D341Med (cell line): ENCODE measurements at places on chromosomes 1 and 21.

DNA sequence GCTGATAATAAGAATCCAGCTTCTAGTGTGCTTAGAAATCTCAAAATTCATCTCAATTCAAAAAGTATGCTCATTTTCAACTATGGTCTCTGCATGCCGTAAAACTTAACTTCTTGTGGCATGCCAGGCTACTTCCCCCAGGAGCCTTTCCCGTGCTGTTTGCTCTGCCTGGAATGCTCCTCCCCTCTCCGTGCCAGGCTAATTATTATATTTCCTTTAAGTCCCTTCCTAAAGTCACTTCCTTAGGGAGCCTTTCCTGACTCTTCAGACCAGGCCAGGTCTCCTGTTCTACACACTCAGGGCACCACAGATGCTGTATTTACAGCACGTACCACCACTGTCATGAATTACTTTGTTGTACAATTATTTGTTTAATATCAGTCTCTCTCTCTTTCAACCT lies 67.1 kb upstream of the PPP2R5A start:
- no peak for DNase-seq

DNA sequence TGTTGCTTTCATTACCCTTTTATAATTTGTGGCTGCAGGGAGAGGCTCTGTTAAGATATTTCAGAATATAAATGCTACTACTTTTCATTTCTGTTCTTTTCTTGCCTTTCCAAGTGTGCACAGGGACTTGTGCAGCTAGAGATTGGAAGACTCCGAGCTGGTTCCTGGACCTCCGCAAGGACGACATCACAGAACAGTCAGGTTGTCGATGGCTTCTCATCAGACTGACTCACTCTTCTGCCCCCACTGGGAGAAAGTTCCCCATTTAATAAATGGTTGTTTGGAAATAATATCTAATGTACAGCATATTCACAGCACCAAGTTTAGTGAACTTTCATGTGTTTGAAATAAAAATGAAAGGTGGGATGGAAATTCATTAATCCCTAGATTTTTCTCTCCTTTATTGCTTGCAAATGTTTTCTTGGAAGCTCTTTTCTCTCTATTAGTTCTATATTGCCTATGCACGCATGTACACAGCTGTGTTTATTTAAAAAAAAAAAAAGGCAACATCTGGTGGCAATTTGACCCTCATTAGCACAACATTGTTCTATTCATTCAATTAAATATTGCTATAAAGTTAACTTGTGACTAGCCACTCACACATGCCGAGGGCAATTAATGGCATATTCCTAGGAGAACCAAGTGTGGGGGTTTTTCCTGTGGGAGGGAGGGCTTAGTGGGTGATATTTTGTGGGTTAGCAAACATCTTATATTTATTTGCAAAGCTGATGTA lies 77.5 kb upstream of the L1TD1 start:
- DNase-seq = no peak

DNA sequence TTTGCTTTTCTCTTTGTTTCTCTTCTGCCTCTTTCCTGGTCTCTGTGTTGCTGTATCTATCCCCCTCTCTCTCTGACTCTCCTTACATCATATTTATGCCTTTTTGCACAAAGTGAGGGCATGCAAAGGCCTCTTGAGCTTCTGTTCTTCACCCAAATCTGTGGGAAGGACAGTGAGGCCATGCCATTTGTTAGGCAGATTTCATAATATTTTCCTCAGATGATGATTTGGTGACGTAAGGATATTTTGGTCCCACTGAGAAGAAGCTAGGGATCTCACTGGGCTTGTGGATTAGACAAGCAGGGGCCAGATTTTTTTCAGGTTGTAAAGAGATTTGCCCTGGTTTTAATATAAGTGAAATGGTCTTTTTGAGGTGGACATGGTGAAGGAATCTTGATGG lies 249.4 kb upstream of the USP24 start:
- no peak for DNase-seq

DNA sequence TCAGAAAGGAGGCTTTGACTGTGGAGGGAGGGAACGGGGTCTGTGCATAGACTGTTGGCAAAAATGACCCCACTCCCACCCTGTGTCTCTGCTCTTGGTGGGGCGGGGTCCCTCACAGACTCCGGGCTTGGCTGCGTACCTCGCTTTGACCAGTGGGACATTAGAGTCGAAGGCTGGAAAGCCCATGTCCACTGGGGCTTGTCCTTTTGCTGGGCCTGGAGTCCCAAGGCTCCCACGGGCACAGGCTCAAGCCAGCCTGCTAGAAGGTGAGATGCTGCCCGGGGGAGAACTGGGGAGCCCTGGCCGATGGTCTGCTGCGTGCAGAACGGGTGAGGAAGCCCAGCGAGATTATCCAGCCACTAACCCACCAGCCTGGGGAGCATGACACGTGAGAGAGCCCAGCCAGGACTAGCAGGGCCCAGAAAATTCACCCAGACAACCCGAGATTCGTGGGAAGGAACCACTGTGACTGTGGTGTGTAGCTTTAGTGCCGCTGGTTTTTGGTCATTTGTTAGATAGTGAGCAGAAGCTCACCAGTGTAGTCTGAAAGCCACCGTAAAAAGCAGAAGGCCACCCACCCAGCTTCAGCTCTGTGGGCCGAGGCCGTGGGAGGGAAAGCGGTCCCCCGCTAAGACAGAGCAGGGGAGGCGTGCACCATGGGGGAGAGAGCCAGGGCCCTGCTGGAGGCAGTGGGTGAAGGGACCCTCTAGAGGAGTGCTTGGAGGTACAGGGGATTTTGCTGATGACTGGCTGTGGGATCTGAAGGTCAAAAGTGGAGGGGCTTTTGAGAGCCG lies 78.3 kb upstream of the C1orf174 start:
- DNase-seq = no peak
